A549 treated with Hydrocortisone at 1 μM for 4 hours (cell line): ENCODE measurements at places on chromosomes 4 and X. TPM values are rescaled to one million over a fixed set of nuclear protein-coding genes. Genes with fewer than 3 reads are reported as not detected.

Gene CTAG1A
- not detected in 5 replicates for total RNA-seq

Gene TMSB15C
- total RNA-seq: 0.05 to 0.29 TPM (median 0.10 TPM) in 5 replicates

Gene AKAP14
- not detected in 5 replicates for total RNA-seq

Gene CXorf49
- not detected in 5 replicates for total RNA-seq

Gene AWAT2
- not detected in 5 replicates for total RNA-seq
